Stimulated activated CD4-positive, alpha-beta T cell treated with anti-CD3 and anti-CD28 coated beads, Interleukin-12 subunit alpha, Interleukin-12 subunit beta, amount 100 ng/mL, for 24 hours (primary cell): ENCODE measurements at places on chromosomes 16 and 17.

DNA sequence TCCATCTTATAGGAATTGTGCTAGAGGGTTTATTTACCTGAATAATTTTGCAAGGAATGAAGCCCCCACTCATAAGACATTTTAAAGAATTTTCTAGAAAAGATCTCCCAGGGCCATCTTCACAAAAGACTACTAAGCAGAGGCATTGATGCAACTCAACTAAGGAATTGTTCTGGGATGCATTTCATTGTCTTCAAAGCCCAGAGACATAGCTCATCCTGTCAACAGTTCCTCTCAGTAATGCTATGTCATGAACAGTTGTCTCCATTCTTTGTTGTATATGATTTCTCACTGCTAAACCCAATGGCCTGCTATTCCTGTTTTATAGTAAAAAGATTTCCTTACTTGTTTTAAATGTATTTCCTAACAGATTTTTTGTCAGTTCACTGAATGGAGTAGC lies 136.8 kb upstream of the RBL2 start:
- no peak for DNase-seq

DNA sequence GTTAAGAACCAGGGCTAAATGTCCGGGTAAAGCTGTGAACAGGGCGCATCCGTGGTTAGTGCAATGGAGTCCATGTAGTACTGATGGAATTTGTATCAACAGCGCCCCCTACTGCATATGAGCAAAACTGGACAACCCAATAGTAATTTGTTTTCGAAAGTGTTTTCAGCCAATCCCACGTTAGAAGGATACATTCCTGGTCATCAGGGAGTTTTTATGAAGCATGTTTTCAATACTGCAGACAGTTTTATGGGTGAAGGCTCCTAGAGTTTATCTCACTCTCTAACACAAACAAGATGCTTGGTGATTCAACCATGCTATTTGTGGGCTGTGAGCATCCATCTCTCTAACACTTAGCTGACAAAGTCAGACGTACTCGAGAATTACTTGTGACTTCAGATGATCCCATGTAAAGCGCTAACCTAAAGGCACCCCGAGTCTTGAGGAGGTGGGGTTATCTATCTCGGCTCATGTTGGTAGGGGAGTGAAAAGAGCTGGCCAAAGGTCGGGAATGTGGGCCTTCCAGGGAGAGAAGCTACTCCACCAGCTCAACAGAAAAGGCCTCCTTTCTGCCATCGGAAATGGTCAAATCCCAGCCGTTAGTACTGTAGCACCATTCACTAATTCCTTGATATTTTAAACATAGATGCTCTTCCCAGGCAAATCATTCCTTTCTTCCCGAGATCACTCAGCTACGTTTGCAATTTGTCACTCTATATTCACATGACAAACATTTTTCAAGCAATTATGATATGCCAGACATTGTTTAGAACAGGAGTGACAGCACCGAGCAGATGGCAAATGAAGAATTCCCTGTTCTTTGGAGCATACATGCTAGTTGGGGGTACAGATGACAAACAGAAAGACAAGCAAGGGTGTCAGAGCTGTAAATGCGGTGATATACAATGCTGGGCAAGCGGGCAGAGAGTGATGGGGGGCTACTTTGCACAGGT lies 46.9 kb upstream of the HNF1B start:
- DNase-seq = no peak

- DNase-seq = no peak
Measured at GRCh38 chr16:81522108-81522701, 77.6 kb downstream of the CMIP start.

- no peak for DNase-seq
Measured at GRCh38 chr16:85661740-85662481, 26.8 kb downstream of the GINS2 start.

- DNase-seq = no peak
Measured at GRCh38 chr17:32596206-32596605, 109.4 kb downstream of the CDK5R1 start.

DNA sequence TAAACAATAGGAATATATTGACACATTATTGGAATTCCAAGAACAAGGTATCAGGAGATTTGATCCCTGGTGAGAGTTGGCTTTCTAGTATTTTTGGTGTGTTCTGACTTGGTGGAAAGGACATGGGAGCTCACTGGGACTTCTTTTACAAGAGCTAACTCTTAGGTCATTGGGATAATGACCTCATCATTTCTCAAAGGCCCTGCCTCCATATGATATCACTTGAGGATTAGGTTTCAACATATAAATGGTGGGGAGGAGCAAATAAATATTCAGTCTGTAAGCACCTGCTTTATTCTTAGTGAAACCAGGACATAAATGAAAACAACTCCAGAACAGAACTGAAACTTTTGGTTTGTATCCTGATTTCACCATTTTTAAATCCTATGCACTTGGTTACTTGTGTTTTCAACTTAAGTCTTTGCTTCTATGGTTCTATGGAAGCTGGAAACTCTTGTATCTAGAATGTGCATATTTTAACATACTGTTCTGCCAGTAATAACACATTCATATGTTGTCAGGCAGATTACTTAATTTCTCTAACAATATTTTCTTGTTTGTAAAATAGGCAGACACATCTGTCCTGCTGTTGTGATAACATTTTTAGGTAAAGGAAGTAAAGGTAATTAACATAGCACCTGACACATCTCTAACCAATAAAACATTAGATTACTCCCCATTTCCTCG lies 1527.7 kb upstream of the CDH8 start:
- no peak for DNase-seq

DNA sequence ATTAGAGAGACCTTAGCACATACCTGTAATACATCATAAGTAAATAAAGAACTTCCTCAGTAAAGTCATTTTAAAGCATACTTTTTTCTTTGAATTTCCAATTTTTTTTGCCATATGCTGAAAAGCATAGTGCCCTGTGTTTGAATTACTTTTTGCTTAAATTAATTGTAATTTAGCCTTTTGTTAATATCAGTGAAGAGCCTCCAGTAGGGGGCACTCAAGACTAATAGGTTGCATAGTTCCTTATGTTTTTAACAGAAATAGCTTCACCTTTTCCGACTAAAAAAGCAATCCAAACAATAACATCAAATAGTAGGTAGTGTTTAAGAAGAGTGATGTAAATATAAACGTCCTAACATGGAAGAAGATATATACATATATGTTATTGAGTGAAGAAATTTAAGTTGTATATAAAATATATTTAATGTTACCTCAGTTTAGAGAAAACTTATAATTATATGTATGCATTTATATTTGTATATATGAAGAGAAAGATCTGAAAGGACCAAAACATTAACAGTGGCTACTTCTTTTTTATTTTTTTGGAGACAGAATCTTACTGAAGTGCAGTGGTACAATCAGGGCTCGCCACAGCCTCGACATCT lies 18.6 kb downstream of the RAD51C start:
- DNase-seq = no peak

DNA sequence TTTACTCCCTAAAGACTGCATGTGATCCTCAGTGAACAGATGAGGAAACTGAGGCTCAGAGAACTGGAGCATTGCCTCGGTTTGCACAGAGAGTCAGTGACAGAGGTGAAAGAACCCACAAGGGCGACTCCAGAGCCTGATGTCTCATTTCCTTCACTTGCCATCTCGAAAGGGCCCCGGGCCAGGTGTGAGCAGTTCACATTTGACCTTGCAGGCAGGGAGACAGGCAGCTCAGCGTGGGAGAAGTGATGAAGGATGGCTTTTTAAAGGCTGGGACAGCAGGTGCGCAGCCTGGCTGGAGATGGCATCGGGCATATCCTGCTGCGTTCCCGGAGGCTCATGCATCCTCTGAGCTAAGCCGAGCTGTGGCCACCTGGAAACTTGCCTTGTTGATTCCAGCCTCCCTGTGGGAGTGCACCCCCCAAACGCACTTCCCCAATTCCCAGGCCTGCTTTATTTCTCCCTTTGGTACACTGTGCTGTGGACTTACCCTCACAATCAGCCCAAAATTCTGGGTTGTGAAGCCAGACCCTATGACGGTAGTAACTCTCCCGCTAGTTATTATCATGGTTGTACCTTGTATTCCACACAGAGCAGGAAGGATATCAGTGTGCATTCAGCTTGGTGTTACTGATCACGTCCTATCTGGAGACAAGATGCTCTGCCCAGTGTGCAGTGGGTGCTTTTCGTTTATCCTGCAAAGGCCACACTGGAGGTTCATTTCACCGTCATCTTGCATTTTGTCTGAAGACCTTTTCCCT lies 753.2 kb upstream of the EEF2KMT start:
- no peak for DNase-seq

GRCh38 chr17:83002118-83002805 lies 77.1 kb upstream of the METRNL start:
- no peak for DNase-seq

GRCh38 chr17:80358861-80359260 lies 56.1 kb upstream of the ENDOV start:
- DNase-seq = no peak

DNA sequence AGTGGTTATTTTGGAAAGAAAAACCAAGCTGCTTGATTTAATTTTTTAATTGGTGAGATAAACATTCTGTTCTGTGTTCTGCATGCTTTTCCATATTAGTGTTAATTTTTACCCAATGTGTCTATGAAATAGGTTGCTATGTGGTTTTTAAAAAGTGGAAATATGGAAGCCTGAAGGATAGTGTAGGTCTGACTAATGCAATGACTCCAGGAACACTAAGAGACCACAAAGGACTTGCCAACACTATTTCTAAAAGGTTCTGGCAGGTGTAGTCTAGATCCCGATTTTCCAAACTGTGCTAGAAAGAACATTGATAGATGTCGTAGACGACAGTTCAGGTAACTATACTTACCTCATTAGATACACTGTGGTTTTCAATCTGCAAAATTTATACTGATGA lies 877.4 kb upstream of the GOT2 start:
- DNase-seq = no peak

DNA sequence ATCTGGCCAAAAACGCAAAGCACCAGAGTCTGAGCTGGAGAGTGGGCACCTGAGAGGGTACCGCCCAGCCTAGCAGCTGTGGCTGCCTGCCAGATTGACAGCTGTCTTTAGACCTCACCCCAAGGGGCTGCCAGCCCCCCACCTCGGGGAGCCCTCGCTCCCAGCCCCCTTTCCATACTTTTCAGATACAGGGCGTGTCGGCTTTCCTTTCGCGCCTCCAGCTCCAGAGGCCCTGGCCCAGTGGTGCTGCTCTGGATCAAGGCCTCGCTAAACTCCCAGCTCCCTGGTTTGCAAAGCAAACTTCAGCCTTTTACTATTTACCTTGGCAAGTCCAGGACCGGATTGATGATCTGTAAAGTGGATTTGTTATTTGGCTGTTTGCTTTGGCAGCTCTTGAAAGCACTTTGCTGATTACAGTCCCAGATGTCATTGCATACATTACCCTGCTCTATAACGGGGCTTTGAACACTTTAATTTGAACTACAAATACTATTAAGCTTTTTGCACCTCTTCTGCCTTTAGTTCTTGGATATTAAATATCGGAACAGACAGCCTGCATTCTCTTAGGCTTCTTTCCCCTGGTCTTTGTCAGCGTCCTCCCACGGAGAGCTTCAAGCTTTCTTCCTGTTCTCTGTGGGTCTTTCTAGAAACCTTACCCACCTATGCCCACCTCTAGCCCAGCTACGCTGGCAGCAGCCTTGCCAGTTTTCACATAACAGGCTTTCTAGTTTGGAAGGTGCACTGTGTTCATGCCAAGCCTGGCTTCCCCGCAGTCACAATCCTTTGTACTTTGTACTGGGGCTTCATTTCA lies 63.6 kb upstream of the TBX2 start:
- no peak for DNase-seq

- no peak for DNase-seq
Measured at GRCh38 chr17:5019475-5019956, 15.7 kb downstream of the SLC52A1 start.

GRCh38 chr17:68812876-68813584 lies 142.2 kb downstream of the ABCA8 start:
- DNase-seq = no peak

GRCh38 chr17:63700528-63701455 lies 867 bp upstream of the LIMD2 start:
- peak; percentile 26 for DNase-seq

DNA sequence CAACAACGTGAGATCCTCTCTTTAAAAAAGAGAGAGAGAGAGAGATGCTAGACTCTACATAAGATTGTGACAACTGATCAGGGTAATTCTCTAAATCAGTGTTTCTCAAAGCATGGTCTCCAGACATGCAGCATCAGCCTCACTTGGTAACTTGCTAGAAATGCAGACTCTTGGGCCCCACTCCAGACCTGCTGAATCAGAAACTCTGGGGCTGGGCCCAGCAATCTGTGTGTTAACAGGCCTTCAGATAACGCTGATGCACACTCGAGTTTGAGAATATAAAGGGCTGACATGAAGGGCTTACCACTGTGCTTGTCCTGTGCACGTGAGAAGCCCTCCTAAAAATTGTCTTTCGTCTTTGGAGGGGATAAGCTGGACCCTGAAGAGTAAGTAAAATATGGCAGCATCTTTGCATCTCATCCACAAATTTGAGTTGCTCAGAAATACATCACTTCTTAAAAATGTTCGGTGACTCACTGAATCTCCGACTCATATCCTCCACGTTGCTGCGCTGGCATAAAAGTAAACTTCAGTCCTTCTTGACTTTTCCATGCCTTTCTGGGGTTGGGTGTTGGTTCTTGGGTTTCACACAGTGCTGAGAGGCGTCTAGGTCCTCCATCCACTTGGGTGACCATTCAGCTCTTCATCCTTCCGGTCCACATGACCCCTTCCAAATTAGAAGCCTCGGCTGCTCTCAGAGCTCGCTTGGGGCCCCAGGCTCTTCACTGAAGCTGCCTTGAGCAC lies 26.1 kb upstream of the KDM8 start:
- DNase-seq = no peak

GRCh38 chr16:72877374-72878028 lies 170.4 kb downstream of the ZFHX3 start:
- DNase-seq = no peak

- DNase-seq = no peak
Measured at GRCh38 chr17:55266051-55266957, 1.5 kb downstream of the HLF start.

GRCh38 chr17:40417258-40417608 lies 463 bp downstream of the TOP2A start:
- no peak for DNase-seq

DNA sequence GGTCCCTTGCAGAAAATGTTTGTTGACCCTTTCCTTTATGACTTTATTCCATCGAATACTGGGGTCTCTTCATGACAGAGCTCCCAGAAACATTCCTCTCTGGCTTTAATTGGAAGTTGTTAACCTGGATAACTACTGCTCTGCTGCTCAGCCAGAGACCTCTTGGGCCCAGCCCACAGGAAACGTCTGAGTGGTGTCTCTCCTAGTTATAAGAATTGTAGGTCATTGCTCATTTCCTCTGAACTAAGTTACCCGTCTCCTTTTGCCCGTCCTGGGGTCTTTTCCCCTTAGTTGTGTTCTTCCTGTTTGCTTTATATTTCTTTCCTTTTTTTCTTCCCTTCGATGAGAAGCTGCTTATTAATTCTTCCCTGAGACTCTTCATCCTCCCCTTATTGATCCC lies 9.0 kb downstream of the MAP2K6 start:
- DNase-seq = no peak

- no peak for DNase-seq
Measured at GRCh38 chr16:15963307-15963910, 14.0 kb downstream of the ABCC1 start.

- DNase-seq = no peak
Measured at GRCh38 chr17:65984299-65984698, 207.6 kb downstream of the CEP112 start.

GRCh38 chr17:67227488-67227887 lies 17.5 kb downstream of the HELZ start:
- DNase-seq = no peak
